Tongue (tissue), 3 donors: ENCODE measurements at places on chromosomes 12 and 14. TPM values are rescaled to one million over a fixed set of nuclear protein-coding genes. Genes with fewer than 3 reads are reported as not detected.

DNA sequence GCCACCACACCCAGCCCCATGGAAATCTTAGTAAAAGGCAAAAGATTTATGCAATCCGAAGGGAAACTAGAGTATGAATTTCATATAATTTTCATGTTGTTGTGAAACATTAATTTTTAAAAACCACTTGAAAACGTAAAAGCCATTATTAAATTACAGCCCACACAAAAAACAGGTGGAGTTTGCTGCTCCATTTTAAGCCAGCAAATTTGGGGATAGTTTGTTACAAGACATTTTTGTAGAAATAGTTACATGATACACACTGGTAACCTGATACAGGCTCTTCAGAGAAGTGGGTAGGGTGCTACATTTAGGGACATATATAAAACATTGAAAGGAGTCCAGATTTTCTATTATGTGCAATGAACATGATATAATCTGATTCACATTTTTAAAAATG lies 17.6 kb downstream of the GNPTAB start:
- DNase-seq, result no peak

DNA sequence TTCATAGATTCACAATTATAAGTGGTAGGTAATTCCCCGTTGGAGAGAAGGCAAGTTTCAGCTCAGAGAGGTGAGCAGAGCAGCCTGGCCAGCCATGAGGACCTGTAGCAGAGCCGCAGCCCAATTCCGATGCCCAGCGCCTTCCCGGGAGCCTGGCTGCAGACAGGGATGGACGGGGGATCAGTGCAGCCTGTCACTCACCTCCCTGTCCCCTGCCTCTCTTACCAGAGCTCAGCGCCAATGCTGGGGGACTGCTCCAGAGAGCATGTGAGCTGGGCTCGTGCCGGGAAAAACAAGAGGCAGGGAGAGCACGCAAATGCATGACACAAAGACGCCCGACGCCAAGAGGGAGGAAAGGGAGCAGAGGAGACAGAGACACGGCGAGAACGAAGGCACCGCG lies 231.9 kb downstream of the BCL11B start:
- no peak for DNase-seq

GRCh38 chr12:27814411-27814810 lies 34.4 kb upstream of the MANSC4 start:
- DNase-seq, result no peak

GRCh38 chr14:89465876-89466275 lies 48.8 kb upstream of the FOXN3 start:
- peak; percentile 65 for DNase-seq

The OR6C2 gene
- total RNA-seq, result not detected

DNA sequence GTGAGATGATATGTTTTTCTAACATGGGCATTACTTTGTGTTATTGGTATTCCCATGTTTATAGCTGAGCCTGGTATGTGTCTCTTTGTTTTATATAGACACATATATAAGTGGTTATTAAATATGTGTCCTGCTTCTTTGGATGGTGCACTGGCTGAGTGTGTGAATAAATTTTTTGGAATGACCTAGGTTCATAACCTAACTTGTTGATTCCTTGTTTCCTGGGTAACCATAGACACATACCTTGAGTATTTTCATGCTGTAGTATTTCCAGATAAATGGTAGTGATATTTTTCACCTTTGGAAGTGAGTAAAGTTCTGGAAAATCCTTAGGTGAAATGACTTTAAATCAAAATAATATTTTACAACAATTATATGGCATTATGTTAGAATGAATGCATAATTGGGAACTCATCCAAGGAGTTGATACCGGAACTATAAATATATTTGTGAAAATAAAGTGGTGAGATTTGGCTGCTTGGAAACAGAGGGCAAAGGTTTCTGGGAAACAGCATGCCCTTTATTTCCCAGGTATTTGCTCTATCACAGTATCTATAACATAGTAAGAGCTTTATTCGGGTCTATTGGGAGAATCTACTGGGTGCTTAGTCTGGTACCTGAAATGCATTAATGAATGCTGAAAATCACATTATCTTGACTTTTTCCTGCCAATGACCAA lies 64.3 kb upstream of the REP15 start:
- DNase-seq, result no peak

DNA sequence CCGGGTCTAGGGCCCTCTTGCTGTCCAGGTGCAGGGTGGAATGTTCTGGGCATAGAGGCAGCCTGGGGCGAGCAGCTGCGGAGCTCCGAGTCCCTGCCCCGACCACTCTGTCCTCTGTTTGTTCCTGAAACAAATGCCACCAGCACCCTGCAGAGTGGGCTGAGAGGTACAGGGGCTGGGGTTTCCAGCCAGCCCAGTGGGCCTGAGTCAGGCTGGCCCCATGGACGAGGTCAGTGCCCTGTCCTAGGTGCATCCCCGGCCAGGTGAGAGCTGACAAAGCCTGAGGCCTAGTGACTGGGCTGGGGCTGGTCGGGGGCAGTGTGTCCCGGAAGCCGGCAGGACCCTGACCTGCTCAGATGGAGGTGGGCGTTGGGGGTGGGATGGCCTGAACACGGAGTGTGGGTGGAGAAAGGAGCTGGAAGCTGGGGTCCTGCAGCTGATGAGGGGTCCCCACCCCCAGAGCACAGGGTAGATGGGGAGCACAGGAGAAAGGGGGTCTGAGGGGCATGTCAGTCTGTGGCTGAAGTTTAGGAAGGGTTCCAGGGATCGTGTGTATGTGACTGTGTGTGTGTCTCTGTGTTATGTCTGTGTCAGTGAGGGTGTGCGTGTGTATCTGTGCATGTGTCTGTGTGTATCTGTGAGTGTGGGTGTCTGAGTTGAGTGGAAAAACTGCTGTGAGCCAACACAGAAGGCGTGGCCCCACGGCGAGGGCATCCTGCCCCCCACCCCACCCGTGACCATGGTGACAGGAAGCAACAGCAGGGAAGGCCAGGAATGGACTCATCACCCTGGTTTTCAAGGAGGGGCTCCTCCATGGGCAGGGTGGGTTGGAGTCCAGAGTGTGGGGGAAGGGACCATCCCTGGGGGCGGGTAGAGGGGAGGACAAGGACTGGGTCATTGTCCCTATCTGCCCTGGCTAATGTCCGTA lies 2.4 kb upstream of the CRIP1 start:
- DNase-seq, result no peak

- no peak for DNase-seq
Measured at GRCh38 chr14:74954947-74955228, 509 bp downstream of the PGF start.

The CD163 gene
- 8.8 TPM for total RNA-seq

DNA sequence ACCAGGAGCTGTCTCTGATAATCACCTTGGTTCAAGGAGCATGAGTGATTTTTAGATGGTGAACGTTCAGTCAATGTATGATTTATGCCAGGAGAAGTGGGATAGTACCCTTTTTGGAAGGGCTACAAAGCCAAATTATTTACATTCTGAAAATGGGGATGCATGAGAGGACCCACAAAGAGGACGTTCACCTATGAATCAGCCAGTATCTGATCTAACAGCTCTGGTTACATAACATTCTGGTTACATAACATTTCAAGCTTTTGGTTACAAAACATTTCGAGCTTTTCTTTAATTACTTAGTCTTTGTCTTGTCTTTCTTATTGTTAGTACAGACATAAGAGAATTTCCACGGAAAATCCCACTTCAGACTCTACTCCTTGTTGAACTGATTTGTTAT lies 68.8 kb downstream of the SLCO1A2 start:
- no peak for DNase-seq

The SLC25A21 gene
- 1.3 TPM for total RNA-seq

- no peak for DNase-seq
Measured at GRCh38 chr12:92641291-92641690, 61.5 kb upstream of the PLEKHG7 start.

GRCh38 chr12:49345051-49345824 lies 1.4 kb upstream of the DNAJC22 start:
- DNase-seq, result no peak

- DNase-seq, result no peak
Measured at GRCh38 chr12:131452444-131452860, 258.4 kb upstream of the SFSWAP start.

The DCAF11 gene
- total RNA-seq, result 80.3 TPM

The SSPN gene
- 177 TPM for total RNA-seq

The FKBP11 gene
- 8.3 TPM for total RNA-seq

- DNase-seq, result no peak
Measured at GRCh38 chr14:71555654-71556559, 376.3 kb upstream of the RGS6 start.

DNA sequence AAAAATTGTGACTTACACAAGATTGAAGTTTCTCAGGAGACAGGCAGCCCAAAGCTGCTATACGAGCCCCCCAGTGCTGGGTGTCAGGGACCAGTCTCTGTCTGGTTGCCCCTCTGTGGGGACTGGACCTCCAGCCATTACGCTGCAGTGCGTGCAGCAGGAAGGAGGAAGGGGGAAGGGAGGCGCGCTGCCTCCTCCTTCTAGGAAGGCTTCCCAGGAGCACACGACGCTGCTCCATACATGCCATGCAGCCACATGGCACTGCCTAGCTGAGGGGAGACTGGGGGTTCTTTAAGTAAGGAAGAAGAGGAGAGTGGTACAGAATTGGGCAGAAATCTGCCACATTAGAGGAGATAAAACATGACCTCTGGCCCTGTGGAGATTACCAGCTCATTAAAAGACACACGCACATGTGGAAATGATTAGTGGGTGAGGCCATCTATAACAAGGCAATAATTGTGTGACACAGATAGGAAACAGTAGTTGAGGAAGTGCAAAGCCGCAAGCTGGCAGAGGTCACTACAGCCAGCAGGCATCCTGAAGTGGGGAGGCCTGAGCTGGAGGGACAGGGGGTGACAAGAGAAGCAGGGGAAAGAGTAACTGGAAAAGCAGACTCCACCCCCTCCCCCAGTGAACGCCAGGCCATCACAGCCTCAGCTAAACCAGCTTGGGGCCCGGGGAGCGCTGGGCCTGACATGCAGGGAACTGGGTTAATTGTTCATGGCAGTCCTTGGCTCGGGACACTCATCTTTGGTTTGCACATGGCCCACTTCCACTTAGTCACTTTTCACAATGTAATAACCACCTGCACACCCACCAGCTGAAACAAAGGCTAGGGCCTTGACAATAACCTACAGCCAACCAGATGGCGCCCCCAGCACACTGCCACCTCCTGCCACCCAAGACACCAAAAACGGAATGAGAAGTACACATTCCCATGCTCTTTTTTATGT lies 39.6 kb downstream of the CCDC88C start:
- DNase-seq, result no peak

DNA sequence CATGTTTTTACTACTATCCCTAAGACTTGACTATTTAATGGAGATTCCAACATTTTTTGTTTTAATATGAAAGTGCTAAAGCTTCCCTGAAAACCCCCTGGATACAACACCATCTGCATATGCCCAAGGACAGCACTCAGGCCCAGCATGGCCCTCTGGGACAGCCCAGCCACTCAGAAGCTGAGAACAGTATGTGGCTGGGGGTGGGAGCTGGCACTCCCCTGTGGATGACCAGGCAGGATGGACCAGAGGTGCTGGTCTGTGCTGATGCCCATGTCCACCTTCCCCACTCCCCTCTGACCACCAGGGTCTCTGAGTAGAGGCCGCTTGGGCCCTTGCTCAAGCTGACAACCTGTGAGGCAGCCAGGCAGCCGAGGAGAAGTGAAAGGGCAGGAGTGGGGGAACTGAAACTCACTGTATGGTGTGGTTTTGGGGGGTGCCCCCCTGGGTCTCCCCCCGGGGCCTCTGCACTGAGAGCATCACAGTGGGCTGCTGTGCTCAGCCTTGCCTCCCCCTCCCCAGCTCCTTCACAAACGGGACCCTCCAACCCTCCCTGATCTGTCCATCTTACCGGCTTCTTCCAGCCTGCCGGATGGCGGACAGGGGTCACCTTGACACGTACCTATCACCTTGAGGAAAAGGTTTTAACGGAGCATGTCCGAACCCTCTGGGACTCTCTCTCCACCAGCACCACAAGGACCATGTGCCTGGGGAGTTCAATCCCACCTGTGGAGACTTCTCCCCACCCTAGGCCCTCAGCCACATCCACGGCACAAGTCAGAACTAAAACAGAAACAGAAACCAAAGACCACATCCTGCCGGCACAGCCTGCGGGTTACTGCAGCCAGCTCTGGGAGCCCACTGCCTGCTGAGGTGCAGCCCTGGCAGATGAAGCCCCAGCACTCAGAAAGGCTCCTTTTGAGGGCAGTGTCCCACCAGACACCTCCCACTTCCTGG lies at the start of gene TMEM229B:
TSS of gene TMEM229B (minus strand) at position 785 of the 957 bp plus-strand sequence. CDS start 14,798 bp downstream, outside the sequence.
- no peak for DNase-seq

DNA sequence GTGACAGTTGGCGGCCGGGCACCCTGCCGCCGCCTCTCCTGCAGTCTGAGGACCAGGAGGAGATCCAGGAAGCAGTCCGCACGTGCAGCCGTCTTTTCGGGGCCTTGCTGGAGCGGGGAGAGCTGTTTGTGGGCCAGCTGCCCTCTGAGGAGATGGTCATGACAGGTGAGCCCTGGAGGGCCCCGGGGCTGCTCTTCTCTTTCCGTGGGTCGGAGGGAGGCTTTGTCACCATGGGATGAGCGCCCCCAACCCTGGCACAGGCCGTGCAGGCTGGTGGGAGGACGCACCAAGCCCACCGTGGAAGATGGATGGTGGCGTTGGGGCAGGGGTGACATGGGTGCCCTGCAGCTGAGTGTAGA lies 532 bp downstream of the NOC4L start:
- DNase-seq, result no peak

GRCh38 chr14:104094709-104095425 lies 9.4 kb downstream of the ASPG start:
- DNase-seq, result peak; percentile 67

- DNase-seq, result peak; percentile 26
Measured at GRCh38 chr12:130491421-130492357, 154.0 kb downstream of the PIWIL1 start.

DNA sequence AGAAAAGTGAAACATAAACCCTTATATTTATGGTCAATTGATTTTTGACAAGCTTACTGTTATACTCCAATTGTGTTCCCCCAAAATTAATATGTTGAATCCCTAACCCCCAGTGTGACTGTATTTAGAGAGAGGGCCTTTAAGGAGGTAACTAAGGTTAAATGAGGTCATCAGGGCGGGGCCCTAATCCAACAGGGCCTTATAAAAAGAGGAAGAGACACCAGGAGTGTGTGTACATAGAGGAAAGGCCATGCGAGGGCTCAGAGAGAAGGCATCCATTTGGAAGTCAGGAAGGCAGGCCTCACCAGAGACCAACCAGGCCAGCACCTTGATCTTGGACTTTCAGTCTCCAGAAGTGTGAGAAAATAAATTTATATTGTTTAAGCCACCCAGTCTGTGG lies 6.5 kb upstream of the VTI1B start:
- DNase-seq, result no peak

The HDAC7 gene
- total RNA-seq, result 35.4 TPM

DNA sequence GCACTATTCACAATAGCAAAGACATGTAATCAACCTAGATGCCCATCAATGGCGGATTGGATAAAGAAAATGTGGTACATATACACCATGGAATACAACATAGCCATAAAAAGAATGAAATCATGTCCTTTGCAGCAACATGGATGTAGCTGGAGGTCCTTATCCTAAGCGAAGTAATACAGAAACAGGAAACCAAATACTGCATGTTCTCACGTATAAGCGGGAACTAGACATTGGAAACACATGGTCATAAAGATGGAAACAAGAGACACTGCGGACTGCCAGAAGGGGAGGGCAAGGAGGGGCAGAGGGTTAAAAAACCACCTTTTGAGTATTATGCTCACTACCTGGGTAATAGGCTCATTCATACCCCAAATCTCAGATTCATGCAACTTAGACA lies 234.1 kb upstream of the PLXNC1 start:
- DNase-seq, result no peak
